Naive B cell (primary cell): ENCODE measurements at places on chromosomes 3 and 15.
A peak's percentile ranks its signal among the peaks of the same experiment; 100 is the strongest.

- no peak for DNase-seq
- no peak overlapping the region for H3K27ac ChIP-seq
- no peak overlapping the region for H3K4me3 ChIP-seq
- no peaks in the 10 kb centered on the region for H3K4me1 ChIP-seq
- peaks cover 13% of the 10 kb centered on the region for H3K27me3 ChIP-seq
Measured at GRCh38 chr3:134610432-134611385, 40.1 kb downstream of the KY start.

- DNase-seq, result no peak
- H3K27me3 ChIP-seq, result peaks cover 6% of the 10 kb centered on the region
- H3K4me1 ChIP-seq, result no peaks in the 10 kb centered on the region
- no peak overlapping the region for H3K27ac ChIP-seq
Measured at GRCh38 chr3:118977118-118977517, 57.5 kb downstream of the IGSF11 start.

DNA sequence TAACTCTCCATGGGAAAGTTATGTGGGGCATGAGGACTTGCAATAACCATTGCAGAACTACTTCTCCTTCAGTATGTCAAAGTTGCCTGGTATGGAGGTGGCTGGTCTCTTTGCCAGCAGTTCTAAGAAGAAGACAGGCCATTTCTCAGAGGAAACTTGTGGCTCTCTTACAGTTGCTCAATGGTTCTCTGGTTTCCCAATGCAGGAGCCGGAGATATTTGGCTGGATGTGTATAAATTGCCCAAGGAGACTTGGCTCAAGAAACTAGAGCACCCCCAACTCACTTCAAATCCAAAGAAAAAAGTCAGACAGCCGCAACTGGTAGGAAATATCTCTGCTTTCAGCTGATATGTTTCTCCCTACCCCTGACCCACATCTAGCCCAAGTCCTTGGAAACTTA is 24.2 kb downstream of the WDR93 start:
- H3K4me1 ChIP-seq, result no peaks in the 10 kb centered on the region
- H3K27me3 ChIP-seq, result peaks cover 2% of the 10 kb centered on the region
- no peak for DNase-seq
- H3K36me3 ChIP-seq, result no peaks in the 10 kb centered on the region
- H3K27ac ChIP-seq, result no peak overlapping the region

DNA sequence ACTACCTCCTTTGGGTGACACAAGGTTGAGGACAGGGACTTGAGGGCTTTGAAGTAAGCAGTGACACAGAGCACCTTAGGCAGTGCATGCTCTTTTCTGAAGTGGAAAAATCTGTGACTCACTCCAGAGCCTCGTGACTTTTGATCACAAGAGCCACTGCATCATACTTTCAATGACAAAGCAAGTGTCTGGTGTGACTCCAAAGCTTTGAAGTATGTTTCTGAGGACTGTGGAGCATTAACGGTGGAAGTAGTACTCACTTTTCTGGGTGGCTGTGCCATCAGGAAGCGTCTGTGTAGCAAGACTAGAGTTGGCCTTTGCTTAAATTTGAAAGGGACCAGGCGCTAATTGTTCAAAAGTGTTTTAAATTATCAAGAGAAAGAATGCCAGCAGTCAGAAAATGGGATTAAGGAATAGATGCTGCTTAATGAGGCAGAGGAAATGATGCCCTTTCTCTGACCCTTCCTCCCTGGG is 210.7 kb upstream of the TRIM42 start:
- H3K4me1 ChIP-seq, result no peaks in the 10 kb centered on the region
- no peak overlapping the region for H3K27ac ChIP-seq

- H3K27me3 ChIP-seq, result peaks cover 9% of the 10 kb centered on the region
- peak; percentile 20 for DNase-seq
- no peaks in the 10 kb centered on the region for H3K36me3 ChIP-seq
- H3K4me3 ChIP-seq, result peak within 1 kb of the TSS; percentile 97
Measured at GRCh38 chr15:38252481-38253350, at the start of gene SPRED1. TSS of gene SPRED1 (plus strand) at chr15:38252836. CDS start at chr15:38253186, 350 bp downstream.

DNA sequence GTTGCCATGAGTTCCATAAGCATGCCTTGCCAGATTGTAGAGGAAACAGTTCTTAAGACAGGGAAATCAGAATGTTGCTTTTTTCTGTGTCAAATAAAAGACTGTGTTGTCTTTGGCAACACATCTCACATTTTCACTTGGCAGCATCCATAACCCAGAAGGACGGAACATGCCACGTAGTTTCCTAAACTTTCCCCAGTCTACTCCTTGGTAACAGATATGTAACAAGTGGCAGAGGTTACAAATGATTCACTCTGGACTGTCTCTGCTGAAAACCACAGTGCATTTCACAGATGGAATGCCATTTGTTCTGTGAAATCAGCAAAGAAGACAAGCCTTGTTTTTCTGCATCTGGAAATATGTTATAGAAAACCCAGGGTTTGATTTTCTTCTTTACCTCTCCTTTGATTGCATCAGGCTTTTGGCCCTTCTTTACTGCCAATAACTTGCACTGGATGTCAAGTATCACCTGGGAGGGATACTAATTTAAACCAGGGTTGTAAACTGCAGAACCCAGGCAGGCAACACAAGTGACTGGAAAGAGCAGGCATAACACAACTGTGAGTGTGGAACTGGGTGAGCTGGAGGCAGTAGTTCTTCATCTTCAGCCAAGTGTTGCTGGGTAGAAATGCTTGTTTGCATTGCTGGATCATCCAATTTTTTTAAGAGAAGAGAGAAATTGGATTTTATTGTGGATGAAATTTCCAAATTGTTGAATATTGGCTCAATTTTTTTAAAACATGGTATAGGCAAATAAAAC is 124.4 kb upstream of the FOXB1 start:
- no peak overlapping the region for H3K27ac ChIP-seq
- no peak overlapping the region for H3K4me3 ChIP-seq
- peaks cover 33% of the 10 kb centered on the region for H3K27me3 ChIP-seq
- H3K36me3 ChIP-seq, result no peaks in the 10 kb centered on the region

- H3K27me3 ChIP-seq, result no peaks in the 10 kb centered on the region
- no peak overlapping the region for H3K4me3 ChIP-seq
- H3K36me3 ChIP-seq, result no peaks in the 10 kb centered on the region
- H3K27ac ChIP-seq, result no peak overlapping the region
- no peak for DNase-seq
Measured at GRCh38 chr15:93476491-93477177, 387.6 kb upstream of the RGMA start.

DNA sequence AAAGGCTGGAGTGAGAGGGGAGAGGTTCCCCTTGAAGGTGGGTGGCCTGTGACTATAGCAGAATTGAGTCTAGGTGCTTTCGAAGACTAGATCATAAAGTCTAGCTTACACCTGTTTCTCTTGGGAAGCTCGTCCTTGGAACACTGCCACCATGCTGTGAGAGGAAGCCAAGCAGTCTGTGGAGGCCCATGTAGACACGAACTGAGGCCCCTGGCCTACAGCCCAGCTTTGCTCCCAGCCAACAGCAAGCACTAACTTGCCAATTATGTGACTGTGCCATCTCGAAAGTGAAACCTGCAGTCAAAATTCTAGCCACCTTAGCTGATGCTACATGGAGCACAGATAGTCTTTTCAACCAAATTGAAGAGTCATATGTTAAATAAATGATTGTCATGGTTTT is 190.5 kb upstream of the NECTIN3 start:
- H3K4me1 ChIP-seq, result no peaks in the 10 kb centered on the region
- no peaks in the 10 kb centered on the region for H3K36me3 ChIP-seq
- DNase-seq, result no peak
- no peak overlapping the region for H3K4me3 ChIP-seq

- no peaks in the 10 kb centered on the region for H3K36me3 ChIP-seq
- no peaks in the 10 kb centered on the region for H3K4me1 ChIP-seq
- no peak overlapping the region for H3K4me3 ChIP-seq
- H3K27ac ChIP-seq, result no peak overlapping the region
Measured at GRCh38 chr3:8529738-8530525, 28.3 kb downstream of the LMCD1 start.

- H3K27me3 ChIP-seq, result peaks cover 6% of the 10 kb centered on the region
- H3K4me1 ChIP-seq, result peaks cover 33% of the 10 kb centered on the region
- peak; percentile 73 for DNase-seq
Measured at GRCh38 chr3:10010878-10011465, 15.3 kb upstream of the FANCD2 start.

- H3K27ac ChIP-seq, result peak overlapping the region; percentile 35
- no peak overlapping the region for H3K4me3 ChIP-seq
- peaks cover 6% of the 10 kb centered on the region for H3K4me1 ChIP-seq
- peaks cover 5% of the 10 kb centered on the region for H3K36me3 ChIP-seq
- peak; percentile 52 for DNase-seq
Measured at GRCh38 chr15:77966540-77967234, 110.8 kb downstream of the TBC1D2B start.

DNA sequence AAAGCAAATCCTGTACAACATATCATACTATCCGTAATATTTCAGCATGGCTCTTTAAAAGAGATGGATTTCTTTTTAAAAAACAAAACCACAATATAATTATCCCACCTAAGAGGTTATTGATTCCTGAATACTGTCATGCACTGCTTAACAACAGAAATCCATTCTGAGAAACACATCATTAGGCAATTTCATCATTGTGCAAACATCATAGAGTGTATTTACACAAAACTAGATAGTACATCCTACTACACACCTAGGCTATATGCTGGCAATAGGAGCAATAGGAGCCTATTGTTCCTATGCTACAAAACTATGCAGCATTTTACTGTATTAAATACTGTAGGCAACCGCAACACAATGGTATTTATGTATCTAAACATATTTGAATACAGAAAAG is 242.0 kb downstream of the NEK10 start:
- no peaks in the 10 kb centered on the region for H3K27me3 ChIP-seq
- no peak overlapping the region for H3K4me3 ChIP-seq
- DNase-seq, result no peak
- H3K4me1 ChIP-seq, result no peaks in the 10 kb centered on the region

DNA sequence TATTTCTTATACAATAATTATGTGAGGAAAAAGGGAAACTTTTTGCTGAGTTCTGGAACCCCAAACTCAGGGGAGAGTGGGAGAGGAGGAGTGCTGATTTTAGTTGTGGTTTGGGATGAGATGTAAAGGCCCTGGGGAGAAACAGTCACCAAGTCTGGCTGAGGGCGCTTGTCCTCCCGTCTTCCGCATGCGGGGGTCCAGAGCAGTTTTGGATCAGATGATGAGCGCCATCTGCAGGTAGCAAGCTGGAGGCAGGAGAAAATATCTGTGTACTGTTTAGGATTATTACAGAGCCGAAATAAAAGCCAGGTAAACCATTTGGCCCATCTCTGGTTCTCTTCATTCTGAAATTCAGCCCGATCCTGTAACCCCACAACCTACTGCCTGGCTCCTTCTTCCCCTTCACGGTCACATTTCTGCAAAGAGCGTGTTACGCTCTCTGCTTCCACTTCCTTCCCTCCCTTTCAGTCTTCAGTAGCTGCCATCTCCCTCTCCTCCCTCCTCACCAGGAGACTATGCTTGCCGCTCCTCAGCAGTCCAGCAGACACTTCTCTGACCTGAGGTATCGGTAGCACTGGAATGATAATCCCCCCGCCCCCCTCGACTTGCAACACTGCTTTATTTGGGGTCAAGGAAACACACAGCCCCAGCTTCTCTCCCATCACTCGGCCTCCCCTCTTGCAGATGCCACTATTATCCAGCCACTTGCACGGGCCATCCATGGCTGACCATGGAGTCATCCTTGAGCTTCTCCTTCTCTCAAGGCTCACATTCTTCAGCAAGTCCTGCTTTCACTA is 1.4 kb upstream of the PARP14 start:
- H3K27me3 ChIP-seq, result no peaks in the 10 kb centered on the region
- H3K4me3 ChIP-seq, result peak overlapping the region; percentile 96
- peaks cover 66% of the 10 kb centered on the region for H3K4me1 ChIP-seq
- H3K27ac ChIP-seq, result peak overlapping the region; percentile 100
- peak; percentile 68 for DNase-seq

- H3K4me1 ChIP-seq, result peaks cover 100% of the 10 kb centered on the region
- peak overlapping the region; percentile 100 for H3K4me3 ChIP-seq
- no peaks in the 10 kb centered on the region for H3K27me3 ChIP-seq
Measured at GRCh38 chr15:81299630-81300273, 24.2 kb downstream of the STARD5 start.

- no peak overlapping the region for H3K4me3 ChIP-seq
- H3K27ac ChIP-seq, result peak overlapping the region; percentile 66
- no peaks in the 10 kb centered on the region for H3K27me3 ChIP-seq
- no peaks in the 10 kb centered on the region for H3K36me3 ChIP-seq
- H3K4me1 ChIP-seq, result peaks cover 19% of the 10 kb centered on the region
Measured at GRCh38 chr3:23923786-23924185, 6.9 kb downstream of the RPL15 start.

DNA sequence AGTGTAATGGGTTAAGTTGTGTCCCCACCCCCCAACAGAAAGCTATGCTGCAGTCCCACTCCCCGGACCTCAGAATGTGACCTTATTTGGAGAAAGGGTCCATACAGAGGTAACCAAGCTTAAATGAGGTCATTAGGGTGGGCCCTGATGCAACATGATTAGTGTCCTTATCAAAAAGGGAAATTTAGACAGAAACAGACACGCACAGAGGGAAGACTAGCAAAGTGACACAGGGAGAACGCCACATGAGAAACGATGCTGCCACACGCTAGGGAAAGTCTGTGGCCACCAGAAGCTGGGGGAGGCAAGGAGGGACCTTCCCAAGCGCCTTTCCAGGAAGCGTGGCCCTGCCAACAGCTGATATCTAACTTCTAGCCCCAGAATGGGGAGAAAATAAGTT is 65.4 kb downstream of the RPN1 start:
- no peak overlapping the region for H3K4me3 ChIP-seq
- peaks cover 2% of the 10 kb centered on the region for H3K36me3 ChIP-seq
- H3K4me1 ChIP-seq, result peaks cover 3% of the 10 kb centered on the region
- no peak for DNase-seq

DNA sequence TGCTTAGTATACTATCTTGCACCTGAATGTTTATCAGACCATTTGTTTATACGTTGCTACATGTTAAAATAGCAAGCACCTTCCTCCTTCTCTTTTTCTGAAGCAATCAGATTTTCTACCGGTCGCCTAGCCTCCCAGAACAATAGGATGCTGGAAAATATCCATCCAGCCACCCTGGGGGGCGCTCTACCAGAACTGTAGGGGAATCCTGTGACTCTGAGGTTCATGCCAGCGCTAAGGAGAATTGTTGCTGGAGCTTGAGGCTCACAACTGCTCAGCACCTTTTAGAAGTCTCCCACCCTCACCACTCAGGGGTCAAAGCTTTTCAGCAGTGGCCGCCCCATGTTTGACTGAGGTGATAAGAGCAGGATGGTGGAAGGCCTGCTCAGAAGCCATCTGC is 27.5 kb downstream of the SQOR start:
- no peak overlapping the region for H3K4me3 ChIP-seq
- H3K36me3 ChIP-seq, result peaks cover 34% of the 10 kb centered on the region
- no peaks in the 10 kb centered on the region for H3K27me3 ChIP-seq

GRCh38 chr3:180678231-180678630 is 1.1 kb downstream of the CCDC39 start:
- no peaks in the 10 kb centered on the region for H3K36me3 ChIP-seq
- H3K4me3 ChIP-seq, result peak overlapping the region; percentile 5
- H3K27ac ChIP-seq, result no peak overlapping the region
- DNase-seq, result no peak
